Activated effector memory CD4-positive, alpha-beta T cell treated with anti-CD3 and anti-CD28 coated beads, Interleukin-2, amount 50 U/mL, for 16 hours (primary cell): ENCODE measurements at places on chromosomes 6 and 20.
A peak's percentile ranks its signal among the peaks of the same experiment; 100 is the strongest.

DNA sequence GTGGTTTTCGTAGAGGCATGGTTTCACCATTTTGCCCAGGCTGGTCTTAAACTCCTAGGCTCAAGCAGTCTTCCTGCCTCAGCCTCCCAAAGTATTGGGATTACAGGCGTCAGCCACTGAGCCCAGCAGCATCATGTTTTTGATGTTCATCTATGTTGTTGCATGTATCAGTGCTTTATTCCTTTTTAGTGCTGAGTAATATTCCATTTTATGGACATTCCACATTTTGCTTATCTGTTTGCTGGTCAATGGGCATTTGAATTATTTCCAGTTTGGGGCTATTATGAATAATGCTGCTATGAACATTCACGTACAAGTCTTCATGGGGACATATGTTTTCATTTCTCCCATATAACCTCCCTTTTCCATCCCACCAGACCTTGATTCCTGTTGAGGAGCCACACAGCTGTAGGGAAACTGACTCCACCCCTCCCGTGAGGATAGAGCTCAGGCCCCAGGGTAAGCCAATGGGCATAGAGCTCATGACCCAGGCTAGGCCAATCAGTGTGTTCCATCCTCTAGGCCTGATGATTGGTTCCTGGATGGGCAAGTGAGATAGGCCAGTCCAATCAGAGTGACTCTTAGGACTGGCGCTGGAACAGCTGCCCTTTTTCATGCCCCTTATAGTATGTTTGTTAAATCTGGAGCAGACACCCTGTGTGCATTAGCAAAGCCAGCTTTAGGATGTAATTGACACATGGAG, 49.5 kb downstream of the DLGAP4 start:
- no peak for DNase-seq

DNA sequence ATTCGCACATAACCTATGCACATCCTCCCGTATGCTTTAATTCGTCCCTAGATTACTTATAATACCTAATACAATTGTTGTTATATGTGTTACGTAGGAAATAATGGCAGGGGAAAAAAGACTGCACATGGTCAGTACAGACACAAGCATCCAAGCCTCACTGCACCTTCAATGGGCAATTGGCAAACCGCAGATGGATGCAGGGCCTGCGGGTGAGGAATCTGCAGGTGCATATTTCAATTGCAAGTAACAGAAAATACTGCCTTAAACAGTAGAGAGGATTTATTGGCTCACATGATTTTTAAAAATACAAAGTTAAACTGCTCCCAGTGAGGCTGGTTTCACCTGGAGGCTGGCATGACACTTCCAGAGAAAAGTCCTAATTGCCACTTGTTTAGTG, 142.1 kb upstream of the MLN start:
- DNase-seq, result no peak

DNA sequence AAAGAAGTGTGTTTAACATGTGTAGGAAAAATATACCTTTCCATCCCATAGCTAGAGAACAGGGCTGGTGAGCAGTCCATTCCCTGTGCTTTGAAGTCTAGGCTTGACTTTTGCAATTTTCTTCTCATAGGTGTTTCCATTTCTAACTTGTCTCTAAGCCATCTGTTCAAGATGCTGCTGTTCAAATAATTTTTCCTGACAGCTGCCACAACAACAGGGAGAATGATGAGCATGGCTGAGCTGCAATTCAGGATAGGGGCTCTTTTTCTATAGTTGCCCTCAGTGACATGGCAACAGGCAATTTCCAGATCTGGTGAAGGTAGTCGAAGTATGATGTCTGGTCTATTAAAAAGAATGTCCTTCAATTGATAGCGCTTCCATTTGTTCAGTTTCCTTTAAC, 103.0 kb upstream of the HS3ST5 start:
- DNase-seq, result no peak

DNA sequence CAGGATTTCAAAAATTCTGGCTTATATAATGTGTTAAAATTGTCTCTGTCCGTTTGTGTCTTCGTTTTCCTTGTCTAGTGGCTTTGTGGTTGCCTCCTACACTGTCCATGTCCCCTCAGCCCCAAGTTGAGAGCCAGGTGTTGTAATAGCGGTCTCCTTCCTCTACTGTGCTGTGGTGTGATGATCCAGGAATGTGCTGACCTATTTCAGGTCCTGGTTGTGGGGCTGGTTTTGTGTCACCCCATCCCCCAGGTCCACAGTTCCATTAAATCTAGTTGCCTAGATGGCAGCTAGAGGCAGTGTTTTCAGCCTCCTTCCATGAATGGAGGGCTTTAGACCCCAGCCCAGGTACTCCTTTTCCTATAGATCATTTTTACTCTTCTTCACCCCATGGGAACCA, 128.7 kb downstream of the DNAH8 start:
- DNase-seq, result no peak

- no peak for DNase-seq
Observed at GRCh38 chr6:122645256-122645655, 35.1 kb downstream of the PKIB start.

GRCh38 chr6:158405933-158406332, 93.7 kb downstream of the TULP4 start:
- DNase-seq, result no peak

DNA sequence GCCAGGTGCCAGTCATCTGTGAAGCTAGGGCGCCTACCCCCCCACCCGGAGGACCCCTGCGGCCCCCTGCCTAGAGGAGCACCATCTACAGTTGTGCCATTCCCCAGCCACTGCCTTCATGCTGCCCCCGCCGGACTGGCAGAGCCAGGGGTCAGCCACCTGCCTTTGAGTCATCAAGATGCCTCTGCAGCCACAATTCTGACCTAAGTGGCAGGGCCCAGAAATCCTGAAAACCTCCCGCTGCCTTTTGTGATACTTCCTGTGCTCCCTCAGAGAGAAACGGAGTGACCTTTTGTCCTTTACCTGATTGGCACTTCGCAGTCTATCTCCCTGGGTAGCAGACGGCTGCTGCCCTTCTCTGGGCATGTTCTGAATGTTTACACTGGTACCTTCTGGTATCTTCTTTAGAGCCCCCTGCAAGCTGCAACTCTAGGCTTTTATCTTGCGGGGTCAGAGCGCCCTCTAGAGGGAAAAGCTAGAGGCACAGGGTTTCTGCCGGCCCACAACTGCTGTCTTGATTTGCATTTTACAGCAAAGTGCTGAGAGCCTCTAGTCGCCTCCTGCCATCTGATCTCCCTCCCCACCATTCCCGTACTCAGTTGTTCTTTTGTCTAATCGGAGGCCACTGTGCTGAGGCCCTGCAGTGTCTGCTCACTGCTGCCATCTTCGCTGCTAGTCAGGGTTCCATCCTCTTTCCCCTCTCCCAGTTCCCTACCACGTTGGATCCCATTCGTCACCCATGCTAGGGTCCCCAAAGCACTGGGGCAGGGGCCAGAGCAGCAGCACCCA, 26.9 kb downstream of the SPATA2 start:
- peak; percentile 84 for DNase-seq

DNA sequence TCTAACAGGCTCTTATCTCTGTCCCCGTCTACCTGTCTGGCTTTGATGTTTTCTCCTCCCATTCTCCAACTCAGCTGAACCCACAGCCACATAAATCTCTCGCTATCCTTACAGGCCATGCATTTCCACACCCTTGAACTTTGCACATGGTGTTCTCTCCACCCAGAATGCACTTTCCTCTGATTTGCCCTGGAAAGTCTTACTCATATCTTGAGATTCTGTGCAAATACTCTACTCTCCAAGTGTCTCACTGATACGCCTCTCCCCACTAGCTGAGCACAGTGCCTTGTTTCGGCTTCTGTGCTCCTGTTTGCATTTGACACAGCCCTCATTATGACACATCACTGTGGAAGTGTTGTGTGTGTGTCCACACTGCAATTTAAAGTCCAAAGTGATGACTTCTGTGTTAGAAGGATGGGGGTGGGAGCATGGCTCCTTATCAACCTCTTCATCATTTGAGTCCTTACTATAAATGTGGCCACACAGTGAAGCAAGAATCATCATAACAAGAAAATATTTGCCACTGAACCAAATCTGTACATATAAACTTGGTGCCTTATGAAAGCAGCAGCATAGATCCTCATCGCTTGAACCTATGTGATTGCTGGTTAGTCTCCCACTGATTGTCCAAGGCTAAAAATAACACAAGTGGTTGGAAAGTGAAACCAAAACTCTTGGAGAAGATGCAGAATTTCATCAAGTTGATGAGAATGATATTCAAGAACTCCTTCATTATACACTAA, 5.5 kb upstream of the PRELID3B start:
- DNase-seq, result no peak

DNA sequence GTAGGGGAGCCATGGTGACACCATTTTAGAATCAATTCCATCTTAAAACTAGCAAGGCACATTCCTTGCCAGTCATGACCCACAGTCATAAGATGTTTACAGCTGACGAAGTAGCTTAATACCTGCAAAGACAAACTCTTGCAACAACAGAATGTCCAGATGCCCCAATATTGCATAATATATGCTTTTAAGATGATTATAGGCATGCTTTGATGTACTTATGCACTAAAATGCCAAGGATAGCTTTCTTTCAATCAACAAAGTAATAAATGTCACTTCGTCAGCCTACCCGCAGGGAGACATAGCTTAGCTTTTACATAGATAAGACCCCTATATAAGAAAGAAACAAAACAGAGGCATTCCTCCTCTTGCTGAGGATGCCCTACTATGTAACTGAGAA, 26.7 kb downstream of the ACSS1 start:
- DNase-seq, result no peak

DNA sequence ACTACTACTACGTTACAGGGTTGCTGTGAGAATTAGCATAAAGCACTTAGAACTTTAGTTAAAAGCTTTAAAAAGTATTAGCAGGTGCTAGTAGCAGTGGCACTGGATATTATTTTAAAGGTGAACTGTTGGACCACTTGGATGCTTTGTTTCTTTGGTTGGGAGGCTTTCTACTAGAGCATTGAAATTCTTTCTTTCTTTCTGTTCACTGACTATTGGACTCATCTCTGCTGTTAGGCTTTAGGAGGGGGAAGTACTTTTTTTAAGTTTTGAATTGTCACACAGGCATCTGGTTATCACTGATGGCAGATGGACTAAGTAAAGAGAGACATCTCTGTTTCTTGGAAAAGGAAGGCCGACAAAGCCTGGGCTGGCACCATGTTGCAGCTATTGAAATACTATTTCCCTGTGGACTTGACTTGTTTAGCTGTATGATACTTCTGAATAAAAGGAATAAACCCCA, 4.8 kb downstream of the TBPL1 start:
- no peak for DNase-seq

GRCh38 chr20:63738687-63739129, 868 bp upstream of the SLC2A4RG start:
- peak; percentile 81 for DNase-seq

- no peak for DNase-seq
Observed at GRCh38 chr20:14401479-14402138, 64.2 kb upstream of the FLRT3 start.

DNA sequence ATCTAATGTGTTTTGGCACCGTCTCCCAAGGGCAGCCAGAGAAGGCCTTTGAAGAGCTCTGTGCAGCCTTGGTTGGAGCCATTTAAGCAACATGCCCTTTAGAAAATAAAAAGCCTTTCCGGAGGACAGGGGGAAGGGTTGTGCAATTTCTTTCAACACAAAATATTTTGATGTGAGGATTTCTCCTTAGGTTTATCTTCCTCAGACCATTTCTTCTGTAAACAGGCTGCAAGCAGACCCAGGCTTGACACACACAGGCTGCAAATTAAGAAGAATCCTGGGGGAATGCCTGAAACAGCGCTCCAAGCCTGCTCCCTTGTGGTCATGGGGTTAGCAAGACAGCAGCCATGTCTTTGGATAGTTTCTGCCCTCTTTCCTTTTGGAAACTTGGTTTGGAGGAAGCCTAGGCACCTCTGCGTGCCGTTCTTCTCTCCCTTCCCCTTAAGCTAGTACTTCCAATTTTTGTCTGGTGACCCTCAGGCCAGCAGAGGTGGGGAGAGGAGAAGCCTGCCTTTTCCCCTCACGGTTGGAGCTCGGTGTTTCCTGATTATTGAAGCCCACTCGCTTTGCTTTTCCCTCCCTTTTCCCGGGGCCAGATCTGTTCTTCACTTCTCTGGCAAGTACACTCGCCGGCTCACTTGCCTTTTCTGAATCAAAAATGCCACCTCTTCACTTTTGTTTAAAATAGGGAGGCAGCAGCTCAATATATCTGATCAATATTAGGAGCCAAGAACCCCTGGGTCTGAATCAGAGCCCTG, 39.6 kb upstream of the NOX3 start:
- no peak for DNase-seq

DNA sequence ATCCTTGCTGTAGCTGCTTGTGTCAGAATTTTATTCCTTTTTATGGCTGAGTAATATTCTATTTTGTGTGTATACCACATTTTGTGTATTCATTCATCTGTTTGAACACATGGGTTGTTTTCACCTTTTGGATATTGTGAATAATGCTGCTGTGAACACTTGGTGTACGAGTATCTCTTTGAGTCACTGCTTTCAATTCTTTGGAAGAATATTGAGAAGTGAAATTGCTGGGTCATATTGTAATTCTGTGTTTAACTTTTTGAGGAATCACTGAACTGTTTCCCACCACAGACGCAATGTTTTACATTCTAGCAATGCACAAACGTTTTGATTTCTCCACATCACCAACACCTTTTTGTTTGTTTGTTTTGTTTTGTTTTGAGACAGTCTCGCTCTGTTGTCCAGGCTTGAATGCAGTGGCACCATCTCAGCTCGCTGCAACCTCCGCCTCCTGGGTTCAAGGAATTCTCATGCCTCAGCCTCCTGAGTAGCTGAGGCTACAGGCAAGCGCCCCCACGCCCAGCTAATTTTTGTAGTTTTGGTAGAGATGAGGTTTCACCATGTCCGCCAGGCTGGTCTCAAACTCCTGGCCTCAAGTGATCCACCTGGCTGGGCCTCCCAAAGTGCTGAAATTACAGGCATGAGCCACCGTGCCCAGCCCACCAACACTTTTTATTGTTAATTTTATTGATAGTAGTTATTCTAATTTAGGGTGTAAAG, 21.7 kb downstream of the CPXM1 start:
- no peak for DNase-seq

DNA sequence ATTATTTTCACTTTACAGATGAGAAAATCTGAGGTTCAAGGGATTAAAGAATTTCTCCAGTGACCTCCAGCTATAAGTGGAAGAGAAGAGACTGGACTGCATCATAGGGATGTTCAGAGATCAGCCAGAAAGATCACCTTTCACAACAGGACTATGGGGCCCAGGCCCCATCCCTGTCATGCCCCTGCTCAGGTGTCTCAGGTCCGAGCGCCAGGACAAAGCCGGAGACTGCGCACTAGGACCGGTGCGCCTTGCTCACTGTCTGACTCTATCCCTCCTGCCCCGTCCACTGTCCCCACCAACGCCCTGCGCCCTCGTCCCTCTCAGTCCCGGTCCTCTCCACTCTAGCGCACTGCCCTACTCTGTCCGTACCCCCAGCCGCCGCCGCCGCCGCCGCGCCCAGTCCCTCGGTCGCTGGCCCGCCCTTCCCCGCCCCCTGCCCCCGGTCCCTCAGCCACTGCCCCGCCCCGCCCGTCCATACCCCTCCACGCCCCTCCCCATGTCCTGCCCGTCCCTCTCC, 521 bp upstream of the RAD21L1 start:
- DNase-seq, result no peak

- DNase-seq, result no peak
Observed at GRCh38 chr6:81216668-81217067, 535.8 kb downstream of the TENT5A start.
